ENCODE measurements at places on chromosomes 2 and 18. TPM values are rescaled to one million over a fixed set of nuclear protein-coding genes. Genes with fewer than 3 reads are reported as not detected.

DNA sequence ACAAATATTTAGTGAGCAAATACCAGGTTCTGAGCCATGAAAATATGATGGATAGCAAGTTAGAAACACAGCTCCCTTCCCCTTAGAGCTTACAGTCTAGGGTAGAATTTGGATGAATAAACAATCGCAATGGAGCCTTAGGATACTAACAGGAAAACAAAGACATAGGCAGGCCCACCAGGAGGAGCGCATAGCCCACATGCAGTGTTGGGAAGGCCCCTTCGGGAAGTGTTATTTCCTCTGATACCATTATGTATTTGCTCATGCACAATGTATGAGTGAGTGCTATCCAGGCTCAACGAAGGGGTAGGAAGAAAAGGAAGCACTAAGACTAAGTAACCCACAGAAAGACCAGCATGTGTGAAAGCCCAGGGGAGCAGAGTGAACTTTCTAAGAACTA lies 54.0 kb downstream of the RAB27B start:
- peaks cover 9% of the 10 kb centered on the region for H3K4me1 ChIP-seq
- peaks cover 21% of the 10 kb centered on the region for H3K36me3 ChIP-seq
- no peak for DNase-seq
- H3K27me3 ChIP-seq, result no peaks in the 10 kb centered on the region

DNA sequence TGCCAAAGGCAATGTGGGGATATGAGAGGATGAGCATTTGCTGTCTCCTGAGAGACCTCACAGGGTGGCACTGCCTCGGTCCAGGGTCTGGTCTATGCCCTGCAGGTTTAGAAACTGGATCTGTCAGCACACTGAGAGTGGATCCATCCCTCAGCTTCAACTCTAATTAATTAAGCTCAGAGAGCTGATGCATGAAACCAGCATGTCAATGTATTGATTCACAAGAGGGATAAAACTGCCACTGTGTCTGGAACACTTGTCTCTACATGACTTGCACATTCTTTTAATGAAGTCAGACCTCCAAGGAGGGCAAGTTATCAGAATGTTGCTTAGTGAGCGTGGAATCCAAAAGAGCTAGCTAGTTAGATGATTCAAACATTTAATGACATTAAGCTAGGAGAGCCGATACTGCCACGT lies 22.5 kb upstream of the POLE4 start:
- no peak overlapping the region for H3K4me3 ChIP-seq
- no peak overlapping the region for H3K27ac ChIP-seq
- H3K4me1 ChIP-seq, result no peaks in the 10 kb centered on the region
- no peak for DNase-seq

DNA sequence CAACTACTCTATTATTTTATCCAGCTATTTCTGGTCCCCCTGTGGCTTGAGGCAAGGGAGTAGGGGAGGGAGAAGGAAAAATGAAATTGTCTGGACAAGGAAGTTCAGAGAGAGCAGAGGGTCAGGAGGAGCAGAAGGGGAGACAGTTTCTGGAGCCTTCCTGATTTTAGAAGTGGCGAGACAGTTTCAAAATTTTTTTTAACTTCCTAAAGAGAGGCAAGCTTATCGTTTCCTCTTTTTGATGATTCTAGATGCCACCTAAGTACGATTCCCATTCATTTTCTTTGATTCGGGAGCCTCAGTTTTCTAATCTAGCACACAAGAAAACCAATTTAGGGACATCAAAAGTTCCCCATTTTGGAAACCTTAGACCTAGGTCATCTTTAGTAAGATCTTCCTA lies 96.9 kb upstream of the B3GNT2 start:
- H3K36me3 ChIP-seq, result no peaks in the 10 kb centered on the region
- H3K4me3 ChIP-seq, result no peak overlapping the region
- no peak for DNase-seq
- no peaks in the 10 kb centered on the region for H3K27me3 ChIP-seq

DNA sequence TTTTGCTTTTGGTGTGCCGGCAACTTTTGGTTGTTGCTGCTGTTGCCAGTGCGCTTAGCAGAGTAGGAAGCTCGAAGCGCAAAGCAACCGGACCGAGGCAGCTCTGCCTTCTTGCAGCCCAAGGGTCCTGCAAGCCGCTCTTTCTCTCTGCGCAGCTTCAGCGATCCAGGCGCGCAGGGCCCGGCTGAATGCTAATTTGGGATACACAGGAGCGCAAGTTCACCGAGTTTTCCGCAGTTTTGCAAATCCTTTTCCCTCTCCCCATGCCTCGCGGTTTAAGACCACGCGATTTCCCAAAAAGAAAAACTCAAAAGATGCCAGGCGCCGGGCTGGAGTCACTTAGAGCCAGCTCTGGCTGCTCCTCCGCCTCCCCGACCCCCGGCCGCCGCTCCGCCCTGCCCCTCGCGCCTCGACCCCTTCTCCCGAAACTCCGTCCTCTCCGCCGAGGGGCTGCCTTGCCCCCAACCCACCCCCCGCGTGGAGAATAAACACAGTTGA lies 13.5 kb upstream of the SIX3 start:
- no peaks in the 10 kb centered on the region for H3K36me3 ChIP-seq
- H3K4me1 ChIP-seq, result peaks cover 17% of the 10 kb centered on the region
- peak overlapping the region; percentile 30 for H3K4me3 ChIP-seq
- no peak overlapping the region for H3K27ac ChIP-seq
- peaks cover 90% of the 10 kb centered on the region for H3K27me3 ChIP-seq

DNA sequence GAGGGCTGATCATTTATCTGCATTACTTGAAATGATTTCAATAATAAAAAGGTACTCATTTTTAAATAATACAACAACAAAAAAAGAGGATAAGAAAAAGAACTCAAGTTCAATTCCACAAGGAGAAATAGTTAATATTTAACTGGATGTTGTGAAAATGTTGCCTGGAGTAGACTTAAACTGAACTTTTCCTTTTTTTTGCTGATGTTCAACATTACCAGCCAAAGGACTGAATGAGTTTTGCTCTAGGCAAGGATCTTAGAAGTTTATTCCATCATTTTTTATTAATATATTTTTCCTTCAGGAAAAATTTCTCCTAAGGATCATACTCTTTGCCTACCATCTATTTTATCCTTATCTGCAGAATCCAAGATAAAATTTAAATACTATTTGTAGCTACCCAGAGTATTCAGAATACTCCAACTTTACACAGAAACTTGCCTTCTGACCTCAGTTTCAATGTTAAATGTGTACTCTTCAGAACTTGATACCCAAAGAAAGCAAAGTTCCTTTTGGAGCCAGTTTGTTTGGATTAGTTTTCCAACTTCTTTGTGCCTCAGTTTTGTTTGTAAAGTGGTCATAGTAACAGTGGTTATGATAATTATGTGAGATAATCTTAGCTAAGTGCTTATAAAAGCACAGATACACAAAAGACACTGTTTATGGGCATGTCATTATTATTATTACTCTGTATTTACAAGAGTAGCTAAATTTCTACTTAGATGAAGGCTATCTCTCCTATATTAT lies 12.8 kb downstream of the CKAP2L start:
- H3K27ac ChIP-seq, result no peak overlapping the region
- H3K4me3 ChIP-seq, result no peak overlapping the region
- no peak for DNase-seq
- H3K4me1 ChIP-seq, result no peaks in the 10 kb centered on the region

DNA sequence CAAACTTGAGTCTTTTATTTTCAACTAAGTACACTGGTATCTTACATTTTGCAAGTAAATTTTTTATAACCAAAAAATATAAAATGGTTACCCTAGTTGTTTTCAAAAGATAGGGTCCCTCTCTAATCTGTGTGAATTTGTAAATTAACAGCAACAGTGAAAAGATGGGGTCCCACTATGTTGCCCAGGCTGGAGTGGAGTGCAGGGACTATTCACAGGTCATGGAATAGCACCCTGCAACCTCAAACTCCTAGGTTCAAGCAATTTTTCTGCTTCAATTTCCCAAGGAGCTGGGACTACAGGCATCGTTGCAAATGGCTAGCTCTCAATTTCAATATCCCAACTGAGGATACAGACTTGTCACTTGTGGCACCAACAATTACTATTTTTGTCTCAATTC lies 12.1 kb downstream of the CCT4 start:
- H3K4me1 ChIP-seq, result no peaks in the 10 kb centered on the region
- H3K27ac ChIP-seq, result no peak overlapping the region
- H3K4me3 ChIP-seq, result no peak overlapping the region
- H3K36me3 ChIP-seq, result peaks cover 100% of the 10 kb centered on the region
- H3K27me3 ChIP-seq, result no peaks in the 10 kb centered on the region

DNA sequence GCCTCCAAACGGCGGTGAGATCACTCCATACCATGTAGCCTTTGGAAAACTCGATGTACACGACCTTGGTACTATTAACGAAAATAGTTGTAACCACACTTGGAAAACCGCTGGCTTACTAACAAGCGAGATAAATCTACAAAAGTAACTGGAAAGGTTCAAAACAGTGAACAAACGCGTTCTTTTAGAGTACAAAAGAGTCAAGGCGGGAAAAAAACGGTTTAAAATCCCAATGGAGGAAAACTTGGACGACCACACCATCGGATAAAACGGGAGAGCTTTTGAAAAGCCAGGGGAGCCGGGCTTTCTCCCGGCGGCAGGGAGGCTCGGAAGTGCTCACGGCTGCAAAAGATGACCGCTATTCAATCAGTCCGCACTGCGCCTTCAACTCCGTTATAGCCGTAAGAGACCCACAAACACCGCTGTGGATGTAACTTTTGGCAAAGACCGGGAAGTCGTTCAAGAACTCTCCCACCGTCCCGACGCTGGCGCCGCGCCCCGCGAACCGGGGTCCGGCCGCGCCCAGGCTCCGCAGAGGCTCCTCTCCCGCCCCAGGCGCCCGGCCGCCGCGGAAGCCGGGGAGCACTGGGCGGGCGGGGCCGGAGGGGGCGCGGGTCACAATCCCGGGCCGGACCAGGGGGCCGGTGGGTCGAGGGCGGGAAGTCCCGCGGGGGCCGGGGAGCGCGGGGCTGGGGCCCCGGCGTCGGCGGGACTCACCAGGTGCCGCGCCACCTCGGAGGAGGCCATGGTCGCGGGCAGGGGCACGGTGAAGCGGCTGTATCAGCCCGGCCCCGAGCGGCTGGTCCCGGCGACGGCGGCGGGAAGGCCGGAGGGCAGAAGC lies 465 bp downstream of the SEPTIN10 start:
- peak; percentile 87 for DNase-seq
- peaks cover 13% of the 10 kb centered on the region for H3K27me3 ChIP-seq
- H3K4me3 ChIP-seq, result peak overlapping the region; percentile 89
- H3K4me1 ChIP-seq, result peaks cover 36% of the 10 kb centered on the region
- H3K27ac ChIP-seq, result peak overlapping the region; percentile 97

The IL37 gene
- not detected for total RNA-seq

DNA sequence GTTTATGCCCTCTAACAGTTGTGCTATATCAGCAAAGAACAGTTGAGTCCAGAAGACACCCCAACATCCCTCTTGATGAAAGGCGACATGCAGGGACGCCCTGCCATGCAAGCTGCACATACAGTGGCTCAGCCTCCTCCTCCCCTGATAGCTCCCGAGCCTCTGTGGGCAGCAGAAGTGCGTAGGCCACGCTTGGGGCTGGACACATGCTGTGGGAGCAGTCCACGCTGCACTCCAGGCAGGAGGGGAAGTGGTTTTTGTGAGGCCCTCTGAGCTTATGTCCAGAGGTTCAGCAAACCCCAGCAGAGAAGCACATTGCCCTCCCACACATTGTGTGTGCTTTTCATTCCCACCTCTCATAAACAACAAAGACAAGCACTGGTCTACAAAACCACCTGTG lies 162.1 kb downstream of the SEPTIN10 start:
- no peaks in the 10 kb centered on the region for H3K4me1 ChIP-seq
- no peak for DNase-seq
- no peaks in the 10 kb centered on the region for H3K27me3 ChIP-seq
- H3K27ac ChIP-seq, result no peak overlapping the region

The HTR2B gene
- 32.1 TPM for total RNA-seq

GRCh38 chr2:133972786-133973185 lies 281.1 kb upstream of the MGAT5 start:
- no peaks in the 10 kb centered on the region for H3K4me1 ChIP-seq
- H3K27me3 ChIP-seq, result no peaks in the 10 kb centered on the region
- no peak for DNase-seq
- no peak overlapping the region for H3K4me3 ChIP-seq
- no peak overlapping the region for H3K27ac ChIP-seq
- H3K36me3 ChIP-seq, result no peaks in the 10 kb centered on the region

DNA sequence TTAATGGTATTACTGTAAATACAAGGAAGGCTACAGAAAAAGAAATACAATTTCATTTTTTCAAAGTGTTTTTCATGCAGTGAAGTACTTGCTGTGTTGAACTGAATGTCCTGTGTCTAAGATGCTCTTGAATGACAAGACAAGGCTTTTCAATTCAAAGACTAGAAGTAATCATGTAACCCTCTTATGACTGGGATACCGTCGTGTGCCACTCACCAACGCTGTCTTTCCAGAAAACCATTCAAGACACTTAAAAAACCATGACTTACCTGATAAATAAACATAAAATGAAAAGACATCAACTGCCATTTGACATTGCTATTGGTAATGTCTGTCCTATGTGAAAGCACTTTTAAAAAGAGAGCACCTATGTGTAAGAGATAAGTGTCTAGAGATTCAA lies 183.1 kb upstream of the DPP10 start:
- no peak for DNase-seq
- no peaks in the 10 kb centered on the region for H3K36me3 ChIP-seq

The SAG gene
- total RNA-seq, result not detected

The VAMP8 gene
- 53.2 TPM for total RNA-seq

DNA sequence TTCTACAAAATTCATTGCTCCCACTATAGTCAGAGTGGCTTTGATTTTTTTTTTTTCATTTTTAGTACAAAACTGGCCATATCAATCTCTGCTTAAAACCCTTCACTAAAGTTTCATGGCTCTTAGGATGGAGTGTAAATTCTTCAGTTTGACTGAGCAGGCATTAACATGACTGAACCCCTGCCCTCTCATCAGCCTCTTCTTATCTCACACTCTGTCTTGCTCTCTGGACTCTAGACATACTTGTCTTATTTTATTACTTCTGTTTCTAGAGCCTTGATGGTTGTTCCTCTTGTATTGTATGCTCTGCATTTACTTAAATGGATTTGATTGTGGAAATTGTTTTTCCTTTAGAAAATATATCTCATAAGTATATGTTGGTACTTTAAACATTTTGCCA lies 272.4 kb downstream of the DCC start:
- H3K27me3 ChIP-seq, result no peaks in the 10 kb centered on the region
- H3K27ac ChIP-seq, result no peak overlapping the region
- no peaks in the 10 kb centered on the region for H3K4me1 ChIP-seq
- H3K4me3 ChIP-seq, result no peak overlapping the region

- no peak overlapping the region for H3K4me3 ChIP-seq
- H3K36me3 ChIP-seq, result peaks cover 4% of the 10 kb centered on the region
- H3K27ac ChIP-seq, result no peak overlapping the region
- H3K27me3 ChIP-seq, result no peaks in the 10 kb centered on the region
- no peak for DNase-seq
Measured at GRCh38 chr18:23897291-23897690, 117.3 kb upstream of the TTC39C start.

The AAMP gene
- 173 TPM for total RNA-seq

The ZNF396 gene
- total RNA-seq, result 7.6 TPM

Data from stomach (tissue), 19 donors.